HFFc6 (cell line): ENCODE measurements at places on chromosomes 3 and 15. TPM values are rescaled to one million over a fixed set of nuclear protein-coding genes. Genes with fewer than 3 reads are reported as not detected.

DNA sequence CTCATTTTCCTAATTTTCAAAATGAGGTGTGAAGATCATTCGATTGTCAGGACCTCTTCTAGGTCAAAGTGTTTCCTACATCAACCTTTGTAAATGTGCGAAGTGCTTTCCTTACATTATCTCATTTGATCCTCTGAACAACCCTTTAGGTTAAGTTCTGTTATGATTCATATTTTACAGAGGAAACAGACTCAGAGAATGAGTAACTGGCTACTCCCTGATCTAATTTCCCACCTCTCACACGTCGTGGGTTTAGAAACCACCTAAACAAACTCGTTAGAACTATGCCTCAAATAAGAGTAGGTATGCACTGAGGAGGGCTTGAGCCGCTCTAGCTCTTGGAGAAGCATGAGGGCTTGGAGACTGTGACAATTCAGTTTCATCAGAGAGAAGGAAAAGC lies 148.6 kb downstream of the CD47 start:
- H3K27ac ChIP-seq = no peak overlapping the region
- peaks cover 13% of the 10 kb centered on the region for H3K4me1 ChIP-seq
- no peak for DNase-seq

Gene CLEC3B
- total RNA-seq = 1.1 to 1.5 TPM (median 1.2 TPM) in 3 replicates

- peak; percentile 47 for DNase-seq
- peaks cover 27% of the 10 kb centered on the region; the same call in 1 of the 2 replicates for H3K4me1 ChIP-seq
Measured at GRCh38 chr3:191889756-191890155, 428.8 kb downstream of the PYDC2 start.

GRCh38 chr15:92473756-92474155 lies 80.1 kb downstream of the ST8SIA2 start:
- no peaks in the 10 kb centered on the region for H3K4me1 ChIP-seq
- no peak for DNase-seq
- H3K27me3 ChIP-seq = peaks cover 15% of the 10 kb centered on the region
- H3K36me3 ChIP-seq = no peaks in the 10 kb centered on the region

Gene HACD2
- total RNA-seq = 68.0 to 75.5 TPM (median 68.1 TPM) in 3 replicates

DNA sequence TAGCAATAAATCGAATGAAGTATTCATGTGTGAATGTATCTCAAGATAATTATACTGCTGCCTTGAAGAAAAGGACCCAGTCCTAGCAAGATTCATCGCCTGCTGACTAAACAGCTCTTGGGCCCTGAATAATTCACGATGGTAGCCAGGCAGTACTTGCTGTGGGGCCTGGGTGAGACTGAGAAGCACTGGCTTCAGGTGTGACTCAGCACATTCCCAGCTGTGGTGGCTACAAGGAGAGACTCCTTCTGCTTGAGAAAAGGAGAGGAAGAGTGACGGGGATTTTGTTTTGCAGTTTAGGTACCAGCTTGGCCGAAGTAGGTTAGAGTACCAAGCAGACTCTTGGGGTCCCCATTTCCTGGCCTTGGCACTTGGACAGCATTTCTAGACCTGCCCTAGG lies 47.6 kb upstream of the CD200R1L start:
- no peaks in the 10 kb centered on the region for H3K4me1 ChIP-seq
- no peak overlapping the region for H3K4me3 ChIP-seq

GRCh38 chr3:166191411-166191810 lies 354.2 kb upstream of the BCHE start:
- H3K27ac ChIP-seq = no peak overlapping the region
- H3K4me1 ChIP-seq = no peaks in the 10 kb centered on the region

DNA sequence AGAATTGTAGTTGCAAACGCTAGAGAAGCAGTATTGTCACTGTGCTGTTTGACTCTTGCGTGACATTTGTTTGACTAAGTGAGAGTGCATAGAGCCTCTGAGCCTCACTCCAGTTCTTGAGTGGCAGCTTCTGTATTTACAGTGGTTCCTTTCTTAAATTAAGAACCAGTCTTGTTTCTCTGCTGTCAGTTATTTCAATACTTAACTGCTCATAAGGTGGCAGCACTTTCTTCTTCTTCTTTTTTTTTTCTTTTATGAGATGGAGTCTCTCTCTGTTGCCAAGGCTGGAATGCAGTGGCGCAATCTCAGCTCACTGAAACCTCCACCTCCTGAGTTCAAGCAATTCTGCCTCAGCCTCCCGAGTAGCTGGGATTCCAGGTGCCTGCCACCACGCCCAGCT lies 372.1 kb downstream of the LPP start:
- no peaks in the 10 kb centered on the region for H3K27me3 ChIP-seq
- peak overlapping the region; percentile 51; the same call in 1 of the 2 replicates for H3K27ac ChIP-seq
- peaks cover 71% of the 10 kb centered on the region for H3K4me1 ChIP-seq
- peaks cover 53% of the 10 kb centered on the region for H3K36me3 ChIP-seq
- H3K4me3 ChIP-seq = no peak overlapping the region
- peak; percentile 22 for DNase-seq

DNA sequence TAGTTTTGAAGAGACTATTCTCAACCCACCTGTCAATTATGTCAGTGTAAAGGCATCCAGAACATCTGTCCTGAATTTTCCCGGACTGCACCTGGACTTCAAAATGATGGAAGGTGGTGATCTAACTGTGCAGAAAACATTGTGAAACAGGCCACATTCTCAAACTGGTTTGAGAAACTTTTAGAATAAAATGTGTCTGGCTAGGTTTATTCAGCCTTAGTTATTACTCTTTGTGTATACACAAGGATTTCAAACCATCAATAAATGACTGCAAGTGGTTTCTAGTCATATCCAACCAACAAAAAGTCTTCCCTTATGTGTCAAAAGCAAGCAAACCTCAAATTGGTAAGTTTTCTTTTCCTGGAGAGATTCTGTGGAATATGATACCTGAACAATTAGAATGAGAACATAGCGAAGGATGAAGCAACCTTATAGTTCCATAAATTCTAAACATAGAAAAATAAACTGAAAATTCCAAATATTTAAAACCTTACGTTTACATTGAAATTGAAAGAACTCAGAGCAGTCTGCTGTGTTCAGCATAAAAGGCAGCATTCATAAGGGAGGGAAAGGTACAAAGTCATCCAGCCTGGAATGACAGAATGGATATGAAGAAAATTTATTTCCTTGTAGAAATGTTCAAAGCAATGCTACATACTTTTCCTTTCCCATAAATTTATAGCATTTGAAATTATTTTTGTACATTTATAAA lies 306.6 kb upstream of the TGFBR2 start:
- H3K4me3 ChIP-seq = no peak overlapping the region
- H3K27me3 ChIP-seq = no peaks in the 10 kb centered on the region
- H3K36me3 ChIP-seq = peaks cover 10% of the 10 kb centered on the region
- H3K27ac ChIP-seq = no peak overlapping the region
- peaks cover 26% of the 10 kb centered on the region for H3K4me1 ChIP-seq

DNA sequence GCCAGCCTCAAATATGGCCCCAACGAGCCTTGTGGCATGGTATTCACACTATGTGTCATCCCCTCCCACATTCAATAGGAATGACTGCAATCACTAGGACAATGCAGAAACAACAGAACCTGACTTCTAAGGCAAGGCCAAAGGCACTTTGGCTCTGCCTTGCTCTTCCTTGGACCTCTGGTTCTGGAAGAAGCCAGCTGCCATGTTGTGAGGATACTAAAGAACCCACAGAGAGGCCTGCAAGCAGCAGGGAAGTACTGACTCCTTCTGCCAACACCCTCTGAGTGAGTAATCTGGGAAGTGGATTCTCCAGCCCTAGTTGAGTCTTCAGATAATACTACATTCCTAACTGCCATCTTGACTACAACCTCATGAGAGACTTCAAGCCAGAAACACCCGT lies 64.7 kb downstream of the ADAMTS9 start:
- no peak overlapping the region for H3K4me3 ChIP-seq
- no peaks in the 10 kb centered on the region for H3K4me1 ChIP-seq
- no peak for DNase-seq
- no peak overlapping the region for H3K27ac ChIP-seq

Gene LYZL4
- total RNA-seq = not detected in 3 replicates

Gene MYL3
- total RNA-seq = 0.31 TPM in 1 of 3 replicates, not detected in the others

- no peaks in the 10 kb centered on the region for H3K36me3 ChIP-seq
- H3K27ac ChIP-seq = no peak overlapping the region
- H3K4me3 ChIP-seq = no peak overlapping the region
- DNase-seq = no peak
Measured at GRCh38 chr15:69990566-69991421, 106.9 kb downstream of the TLE3 start.

DNA sequence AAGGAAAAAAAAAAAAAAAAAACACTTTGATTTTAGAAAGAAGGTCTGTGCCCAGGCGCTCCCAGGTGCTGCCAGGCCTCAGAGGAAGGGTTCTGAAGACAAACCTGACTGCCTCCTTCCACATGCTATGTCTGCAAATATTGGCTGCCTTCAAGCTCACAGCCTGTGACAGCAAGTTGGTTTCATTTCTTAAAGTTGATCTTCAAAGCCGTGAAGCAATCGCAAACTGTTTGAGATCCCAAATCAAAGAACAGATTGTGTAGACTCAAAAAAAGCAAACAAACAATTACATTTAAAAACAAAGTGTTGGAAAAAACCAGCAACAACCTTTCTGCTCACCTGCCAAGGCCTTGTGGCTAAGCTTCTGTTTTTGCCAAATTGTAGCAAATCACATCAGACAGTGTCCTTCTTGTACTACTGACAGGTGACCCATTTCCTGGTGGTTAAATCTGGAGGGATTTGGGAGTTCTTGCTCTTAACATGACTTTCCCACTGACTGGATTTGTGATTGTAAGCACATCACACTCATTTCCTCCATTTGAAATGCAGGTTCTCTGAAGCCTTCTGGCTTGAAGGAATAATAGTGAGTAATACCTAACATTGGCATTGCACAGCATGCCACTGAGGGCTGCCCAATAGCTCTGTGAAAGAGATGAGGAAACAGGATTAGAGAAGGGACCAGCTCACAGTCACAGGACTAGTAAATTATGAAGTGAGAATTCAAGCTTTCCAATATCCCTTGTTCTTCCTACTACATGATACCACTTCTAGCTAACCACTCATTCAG lies 502.4 kb downstream of the LPP start:
- no peak overlapping the region for H3K4me3 ChIP-seq
- peak overlapping the region; percentile 53 for H3K27ac ChIP-seq
- H3K36me3 ChIP-seq = 0 out of 2 replicates have a peak, but pooled peaks cover under 1% of the 10 kb centered on the region

DNA sequence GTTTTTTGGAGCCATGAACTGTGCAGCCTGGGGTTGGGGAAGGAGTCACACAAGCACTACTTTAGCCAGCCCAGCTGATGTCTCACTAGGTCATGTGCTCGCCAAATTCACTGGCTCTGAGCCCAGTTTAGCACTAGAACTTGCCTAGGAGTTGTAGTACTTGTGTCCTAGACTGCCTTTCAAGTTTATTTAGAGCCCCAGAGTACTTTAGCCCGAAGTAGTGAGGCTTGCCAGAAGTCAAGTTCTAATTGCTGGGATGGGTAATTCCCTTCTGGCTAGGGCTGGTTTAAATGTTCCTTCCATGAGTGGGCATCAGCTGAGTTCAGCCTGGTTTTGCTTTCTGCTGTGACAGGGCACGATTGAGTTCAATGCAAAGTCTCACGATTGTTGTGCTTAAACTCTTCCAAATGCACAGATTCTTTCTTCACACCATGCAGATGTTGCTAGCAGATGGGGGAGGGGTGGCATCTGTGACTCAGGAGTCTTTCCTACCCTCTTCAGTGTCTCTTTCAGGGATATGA lies 228.2 kb upstream of the ZPLD1 start:
- peak overlapping the region; percentile 63 for H3K4me3 ChIP-seq
- H3K36me3 ChIP-seq = no peaks in the 10 kb centered on the region
- H3K4me1 ChIP-seq = peaks cover 21% of the 10 kb centered on the region
- H3K27me3 ChIP-seq = no peaks in the 10 kb centered on the region; the same call in 1 of the 2 replicates
